ENCODE measurements at places on chromosomes 5 and 9. TPM values are rescaled to one million over a fixed set of nuclear protein-coding genes. Genes with fewer than 3 reads are reported as not detected.

The FOXD4L4 gene
- total RNA-seq, result 0.14 TPM

The PDGFRB gene
- 121 TPM for total RNA-seq

The SLC30A5 gene
- total RNA-seq, result 95.8 TPM

The SETX gene
- 54.3 TPM for total RNA-seq

The SPATA31E1 gene
- total RNA-seq, result not detected

The TRMO gene
- 13.7 TPM for total RNA-seq

The RNF183 gene
- not detected for total RNA-seq

The CXCL14 gene
- 0.37 TPM for total RNA-seq

The GLIPR2 gene
- total RNA-seq, result 43.8 TPM

The IFNA21 gene
- not detected for total RNA-seq

The ASPN gene
- total RNA-seq, result 2.0 TPM

The PCDHB5 gene
- total RNA-seq, result 0.57 TPM

The C5orf52 gene
- not detected for total RNA-seq

The SEMA5A gene
- 5.3 TPM for total RNA-seq

The BNC2 gene
- total RNA-seq, result 27.5 TPM

The SPATA31A5 gene
- not detected for total RNA-seq

The POU5F2 gene
- total RNA-seq, result 0.55 TPM

The MEIKIN gene
- not detected for total RNA-seq

The PHYHD1 gene
- total RNA-seq, result 6.4 TPM

The AQP7 gene
- total RNA-seq, result 0.09 TPM

The IL9 gene
- not detected for total RNA-seq

The CAAP1 gene
- total RNA-seq, result 13.6 TPM

The PDZD2 gene
- 0.43 TPM for total RNA-seq

Data from smooth muscle cell of bladder (primary cell).